CD4-positive, alpha-beta T cell treated with Interleukin-15 for 4 hours (primary cell): ENCODE measurements at places on chromosomes 11 and 22.

GRCh38 chr11:96309016-96309642 is 33.9 kb downstream of the MAML2 start:
- no peak for DNase-seq

DNA sequence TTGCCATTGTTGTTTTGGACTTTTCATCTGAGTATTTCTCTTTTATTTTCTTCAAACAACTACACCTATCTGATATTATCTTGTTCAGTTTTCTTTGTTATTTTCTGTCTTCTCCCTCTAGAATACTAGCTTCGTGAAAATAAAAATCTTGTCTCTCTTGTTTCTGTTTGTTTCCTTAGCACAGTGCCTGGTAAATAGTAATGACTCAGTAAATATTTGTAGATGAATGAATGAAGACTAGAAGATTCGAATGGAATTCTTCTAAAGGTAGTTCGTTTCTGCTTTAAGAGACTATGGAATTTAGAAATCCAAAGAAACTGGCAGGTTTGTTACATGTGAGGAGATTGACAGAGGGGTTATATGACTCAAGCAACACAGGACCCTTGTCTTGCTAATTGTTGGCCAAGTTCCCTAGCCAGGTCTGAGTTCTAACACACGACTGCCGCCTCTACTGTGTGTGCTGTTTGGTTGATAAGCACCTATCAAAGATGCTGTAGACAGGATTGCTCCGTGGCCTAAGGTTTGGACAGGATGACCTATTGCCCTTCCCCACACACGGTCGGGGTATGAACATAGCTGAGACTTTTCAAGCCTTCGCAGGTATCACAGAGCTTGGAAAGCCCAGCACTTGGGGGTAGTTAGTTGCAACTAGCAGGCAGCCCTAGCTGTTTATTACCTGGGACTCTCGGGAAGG is 831 bp upstream of the TMEM135 start:
- no peak for DNase-seq

- peak; percentile 53 for DNase-seq
Measured at GRCh38 chr22:25202290-25202921, 2.7 kb downstream of the CRYBB3 start.

DNA sequence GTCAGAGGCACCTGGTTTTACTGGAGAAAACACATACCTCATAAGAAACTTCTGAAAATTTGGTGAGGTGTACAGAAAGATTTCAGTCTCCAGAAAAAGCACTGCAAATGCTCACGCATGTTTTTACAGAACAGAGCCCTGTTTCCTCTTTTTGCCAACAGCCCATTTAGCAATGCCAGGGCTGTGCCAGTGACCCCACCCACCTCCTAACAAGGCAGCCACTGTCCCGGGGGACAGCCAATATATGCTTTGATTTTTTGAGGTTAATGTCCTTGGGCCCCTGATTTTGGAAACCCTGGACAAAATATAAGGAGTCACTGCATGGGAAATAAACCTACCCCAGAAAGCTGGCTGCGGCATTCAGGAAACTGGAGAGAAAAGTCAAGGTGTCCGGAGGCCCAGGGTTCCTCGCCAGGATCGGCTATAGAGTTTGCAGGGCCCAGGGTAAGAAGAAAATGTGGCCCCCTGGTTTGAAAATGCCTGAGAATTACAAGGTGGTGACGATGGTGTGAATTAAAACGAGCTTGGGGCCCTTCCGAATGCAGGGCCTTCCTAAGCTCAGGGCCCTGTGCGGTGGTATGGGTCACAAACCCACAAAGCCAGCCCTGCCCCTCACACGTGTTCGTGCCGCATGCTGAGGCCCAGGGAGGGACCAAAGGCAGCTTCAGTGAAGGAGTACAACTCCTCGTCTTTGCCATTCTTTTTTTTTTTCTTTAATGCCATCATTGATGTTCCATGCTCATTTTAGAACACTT is 71.1 kb upstream of the WNT7B start:
- no peak for DNase-seq

DNA sequence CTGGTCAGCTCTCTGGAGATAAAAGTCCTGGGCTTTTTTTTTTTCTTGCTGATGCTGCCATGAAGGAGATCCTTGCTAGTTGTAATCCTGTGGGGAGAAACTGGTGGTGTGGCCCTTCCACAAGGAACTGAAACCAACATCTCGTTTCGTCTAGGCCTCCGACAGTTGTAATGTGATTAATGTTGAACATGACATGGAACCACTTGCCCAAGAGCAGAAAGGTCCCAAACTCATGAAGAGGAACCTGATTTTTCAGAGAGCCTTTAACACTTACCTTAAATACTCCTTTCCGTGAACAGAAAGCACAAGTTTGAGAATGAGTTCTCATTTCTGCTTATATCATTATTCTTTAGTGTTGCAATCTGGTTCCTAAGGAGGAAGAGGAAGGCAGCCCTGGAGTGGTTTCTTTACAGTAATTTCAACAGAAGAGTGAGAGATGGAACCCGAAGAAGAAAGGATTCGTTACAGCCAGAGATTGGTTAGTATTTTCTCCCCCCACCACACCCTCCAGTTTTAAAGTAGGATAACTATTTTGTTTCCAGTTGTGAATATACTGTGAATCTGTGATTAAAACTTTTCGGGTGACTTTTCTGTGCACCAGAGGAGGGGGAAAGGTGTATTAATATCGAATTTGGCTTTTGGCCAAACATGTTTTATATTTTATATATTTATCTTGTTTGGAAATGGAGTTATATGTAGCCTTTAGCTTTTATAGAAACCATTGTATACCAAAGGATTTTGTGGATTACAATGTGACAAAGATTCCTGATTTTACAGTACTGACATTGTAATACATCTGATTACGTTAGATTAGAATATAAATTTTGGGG is 2.0 kb downstream of the KDM2A start:
- DNase-seq = no peak

DNA sequence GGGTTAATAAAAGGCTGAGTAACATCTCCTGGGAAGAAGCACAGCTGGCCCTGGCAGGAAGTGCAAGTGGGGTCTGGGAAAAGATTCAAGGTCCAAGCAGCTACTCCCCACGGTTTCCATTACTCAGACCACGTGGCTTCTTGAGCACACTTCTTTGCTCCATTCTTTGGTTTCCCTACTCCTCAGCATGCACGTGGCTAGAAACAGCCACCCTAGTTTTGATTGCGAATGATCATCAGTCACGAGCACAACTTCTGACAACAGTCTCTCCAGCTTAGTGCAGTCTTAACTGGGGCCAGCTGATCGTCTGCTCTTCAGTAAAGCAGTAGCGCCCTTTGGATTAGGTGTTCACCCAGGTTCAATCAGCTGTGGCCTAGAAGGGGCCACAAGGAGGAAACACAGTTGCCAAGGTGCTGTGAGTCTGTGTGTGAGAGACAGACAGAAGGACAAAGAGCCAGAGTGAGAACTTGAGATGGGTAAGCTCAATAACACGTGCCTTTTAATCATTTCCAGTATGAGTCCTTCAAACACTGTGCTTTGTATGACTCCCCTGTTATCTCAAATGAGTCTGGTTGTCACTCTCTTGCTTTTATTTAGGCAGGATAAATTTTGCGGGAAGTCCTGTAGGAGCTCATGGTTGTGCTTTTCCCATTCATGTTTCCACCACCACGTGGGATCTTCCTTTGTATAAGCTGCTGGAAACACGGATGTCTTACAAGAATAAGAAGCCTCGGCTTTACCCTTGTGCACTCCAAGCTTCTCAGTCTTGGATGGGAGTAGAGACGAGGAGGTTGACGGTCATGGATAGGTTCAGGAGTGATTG is 901 bp upstream of the PARVA start:
- DNase-seq = no peak

DNA sequence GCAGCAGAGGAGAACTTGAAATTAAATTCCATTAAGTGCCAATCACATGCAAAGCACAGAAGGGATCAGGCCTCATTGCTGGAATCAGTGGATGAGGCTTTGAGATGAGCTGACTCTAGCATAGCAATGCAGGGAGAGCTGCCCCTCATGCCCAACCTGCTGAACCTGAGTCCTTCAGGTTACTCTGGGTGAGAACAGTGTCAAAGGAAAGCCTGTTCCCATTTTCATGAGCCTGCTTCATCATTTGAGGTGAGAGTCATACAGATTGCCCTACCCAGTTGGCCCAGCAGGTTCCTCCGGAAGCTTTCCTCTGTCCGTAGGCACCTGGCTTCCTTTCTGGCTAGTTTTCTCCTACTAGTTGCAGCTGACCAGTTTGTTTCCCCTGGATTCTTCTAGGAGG is 25.9 kb upstream of the ZBTB16 start:
- no peak for DNase-seq

DNA sequence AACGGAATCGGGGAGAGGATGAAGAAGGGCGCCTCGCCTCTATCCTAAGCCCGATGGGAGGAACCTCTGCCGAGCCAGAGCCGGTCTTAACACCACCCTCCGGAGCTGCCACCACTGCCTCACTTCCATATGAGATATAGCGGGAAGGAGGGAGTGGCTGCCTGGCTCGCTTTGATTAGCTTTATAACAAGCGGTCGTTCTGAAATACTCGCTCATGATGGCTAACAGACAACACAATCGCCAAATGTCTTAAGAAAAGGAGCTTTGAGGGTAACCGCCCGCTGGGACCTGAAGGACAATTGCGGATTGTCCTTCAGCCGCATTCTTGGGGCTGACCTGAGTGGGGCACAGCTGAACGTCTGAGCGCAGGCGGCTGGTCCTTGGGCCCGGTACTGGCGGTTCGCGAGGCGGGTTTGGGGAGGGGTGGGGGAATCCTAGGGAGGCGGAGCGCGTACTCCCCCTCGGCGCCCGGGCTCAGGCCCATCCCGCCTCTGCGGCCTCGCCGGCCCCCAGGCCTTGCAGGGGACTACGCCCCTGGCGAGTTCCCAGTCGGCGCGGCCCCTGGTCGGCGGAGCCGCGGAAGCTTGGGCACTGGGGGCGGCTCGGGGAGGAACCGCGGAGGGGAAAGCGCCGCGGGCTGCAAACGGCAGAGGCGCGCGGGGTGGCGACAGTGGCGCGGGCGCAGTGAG is at the start of gene PLAAT5:
TSS of gene PLAAT5 (minus strand) at position 617 of the 689 bp plus-strand sequence. CDS start at position 484, 133 bp downstream.
- DNase-seq = no peak

DNA sequence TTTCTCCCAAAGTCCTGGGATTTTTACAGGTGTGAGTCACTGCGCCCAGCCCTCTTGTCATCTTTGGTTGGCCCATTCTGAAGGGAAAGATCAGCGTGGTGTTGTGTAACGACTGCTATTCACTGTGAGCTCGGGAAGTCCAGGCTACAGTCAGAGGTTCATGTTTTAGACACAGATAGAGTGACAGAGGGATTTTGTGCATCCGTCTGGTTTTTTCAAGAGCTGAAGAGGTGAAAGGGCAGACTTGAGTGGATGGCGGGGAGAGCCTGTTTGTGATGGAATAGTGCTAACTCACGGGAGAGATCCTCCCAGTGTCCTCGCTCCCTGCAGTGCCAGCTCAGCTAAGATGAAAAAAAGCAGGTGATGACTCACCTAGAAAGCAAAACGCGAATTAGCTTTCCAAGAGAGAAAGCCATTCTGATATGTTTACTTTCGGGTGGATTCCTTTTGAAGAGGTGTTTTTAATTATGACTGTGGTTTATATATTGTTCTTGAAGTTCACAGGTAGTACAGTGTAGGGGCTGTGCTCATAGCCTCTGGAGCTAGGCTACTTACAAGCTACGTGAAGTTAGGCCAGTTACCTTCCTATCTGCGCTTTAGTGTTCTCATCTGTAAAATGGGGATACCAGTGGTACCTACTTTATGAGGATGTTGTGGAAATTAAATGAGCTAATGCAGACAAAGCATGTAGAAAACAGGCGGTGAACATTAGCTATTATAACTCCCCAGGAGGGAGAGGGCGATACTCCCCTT is 67.2 kb downstream of the C11orf91 start:
- DNase-seq = no peak

GRCh38 chr11:39542460-39542859 is 1917.0 kb downstream of the LRRC4C start:
- DNase-seq = no peak

DNA sequence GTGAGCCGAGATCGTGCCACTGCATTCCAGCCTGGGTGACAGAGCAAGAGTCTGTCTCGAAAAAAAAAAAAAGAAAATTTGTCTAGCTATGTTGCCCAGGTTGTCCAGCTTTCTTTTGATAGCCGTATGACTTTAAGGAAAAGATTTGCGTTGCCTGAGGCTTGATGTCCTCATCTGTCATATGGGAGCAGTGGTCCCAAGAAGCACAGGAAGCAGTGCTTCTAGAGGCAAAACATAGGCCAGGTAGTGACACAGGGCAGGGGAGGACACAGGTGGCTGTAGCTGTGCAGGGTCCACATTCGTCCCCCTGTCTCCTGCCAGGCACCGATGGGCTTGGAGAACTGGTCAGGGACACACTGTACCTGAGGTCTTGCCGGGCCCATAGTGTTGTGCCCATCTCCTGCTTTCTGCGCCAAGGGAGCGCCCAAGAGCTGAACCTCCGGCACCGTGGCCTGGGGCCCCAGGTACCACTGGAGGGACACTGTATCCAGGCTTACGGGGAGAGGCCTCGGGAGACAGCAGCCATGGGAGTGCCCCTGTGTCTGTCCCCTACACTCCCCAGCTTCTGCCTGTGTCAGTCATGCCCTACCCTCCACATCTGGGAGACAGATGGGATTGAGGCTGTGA is 1.4 kb downstream of the LRRC74B start:
- DNase-seq = no peak

DNA sequence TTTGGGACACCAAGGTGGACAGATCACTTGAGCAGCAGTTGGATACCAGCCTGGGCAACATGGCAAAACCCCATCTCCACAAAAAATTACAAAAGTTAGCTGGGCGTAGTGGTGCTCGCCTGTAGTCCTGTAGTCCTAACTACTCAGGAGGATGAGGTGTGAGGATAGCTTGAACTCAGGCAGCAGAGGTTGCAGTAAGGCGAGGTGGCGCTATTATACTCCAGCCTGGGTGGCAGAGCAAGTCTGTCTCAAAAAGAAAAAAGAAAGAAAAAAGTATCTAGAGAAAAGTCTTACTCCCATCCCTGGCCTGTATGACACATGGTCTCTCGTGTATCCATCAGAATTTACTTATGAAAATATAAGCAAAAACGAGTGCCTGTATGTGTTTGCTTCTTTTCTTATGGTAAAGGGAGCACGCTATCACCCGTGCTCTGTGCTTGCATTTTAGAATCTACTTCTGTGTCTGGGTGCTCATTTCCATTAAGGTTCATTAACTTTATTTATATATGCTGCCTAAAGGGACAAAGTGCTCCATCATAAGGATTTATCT is 15.4 kb upstream of the CPT1A start:
- DNase-seq = no peak

DNA sequence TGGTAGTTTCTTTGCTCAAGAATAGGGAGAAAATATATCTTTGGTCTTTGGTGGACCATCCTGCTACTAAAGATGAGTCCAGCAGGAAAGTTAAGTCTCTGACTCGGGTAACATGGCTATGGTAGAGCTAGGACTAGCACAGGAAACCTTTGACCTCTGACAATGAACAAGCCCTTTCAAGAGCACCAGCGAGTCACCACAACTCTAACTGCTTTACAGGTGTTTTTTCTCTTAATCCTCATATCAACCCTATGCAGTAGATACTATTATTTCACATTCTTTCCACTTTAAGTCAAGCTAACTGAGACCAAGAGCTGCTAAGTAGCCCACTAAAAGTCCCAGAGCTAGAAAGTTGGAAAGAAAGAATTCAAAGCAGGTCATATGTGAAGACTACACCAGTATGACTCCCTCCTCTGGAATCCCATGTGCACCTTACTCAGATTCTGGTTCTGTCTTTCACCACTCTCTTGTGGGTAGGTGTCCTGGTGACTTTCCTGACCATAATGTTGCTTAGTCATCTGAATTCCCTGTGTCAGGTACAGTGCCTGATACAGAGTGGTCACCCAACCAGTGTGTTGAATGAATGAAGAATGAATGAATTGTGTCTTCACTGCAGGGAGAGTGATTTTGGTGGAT is 53.8 kb upstream of the ME3 start:
- DNase-seq = no peak
